Epithelial cell of prostate (primary cell): ENCODE measurements at places on chromosomes 16 and 17.

DNA sequence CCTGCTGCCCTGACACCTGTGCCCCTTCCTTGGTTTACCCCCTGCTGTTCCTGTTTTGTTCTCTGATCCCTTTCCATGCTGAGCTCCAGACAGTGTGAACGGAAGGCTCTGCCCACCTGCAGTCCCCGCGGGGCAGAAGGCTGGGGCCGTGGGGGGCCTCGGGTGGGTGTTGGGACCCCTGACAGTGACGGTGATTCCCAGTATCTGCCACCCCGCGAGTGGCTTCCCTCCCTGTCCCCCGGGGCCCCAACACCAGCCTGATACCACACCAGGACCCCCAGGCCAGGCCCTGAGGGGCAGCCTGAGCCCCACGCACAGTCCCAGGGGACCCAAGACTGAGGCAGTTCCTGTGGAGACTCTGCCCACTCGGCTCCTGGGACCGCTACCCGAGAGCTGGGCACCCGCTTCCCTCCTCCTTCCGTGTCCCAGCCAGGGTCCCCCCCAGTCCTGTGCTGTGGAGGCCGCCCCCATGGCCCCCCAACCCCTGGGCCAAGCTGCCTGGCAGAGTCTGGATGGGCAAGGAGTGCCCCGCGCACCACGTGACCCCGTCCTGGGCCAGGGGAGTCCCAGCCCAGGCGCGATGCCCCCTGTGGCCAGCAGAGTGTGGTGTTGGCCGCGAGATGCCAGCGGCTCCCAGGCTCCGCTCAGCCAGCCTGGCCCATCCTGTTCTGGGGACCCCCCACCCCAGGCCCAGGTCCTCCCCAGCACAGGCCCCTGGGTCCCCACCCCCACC, 10.0 kb upstream of the C1QTNF8 start:
- DNase-seq, result peak; percentile 2

- no peak for DNase-seq
Observed at GRCh38 chr17:27546624-27547300, 84.2 kb upstream of the LGALS9 start.

DNA sequence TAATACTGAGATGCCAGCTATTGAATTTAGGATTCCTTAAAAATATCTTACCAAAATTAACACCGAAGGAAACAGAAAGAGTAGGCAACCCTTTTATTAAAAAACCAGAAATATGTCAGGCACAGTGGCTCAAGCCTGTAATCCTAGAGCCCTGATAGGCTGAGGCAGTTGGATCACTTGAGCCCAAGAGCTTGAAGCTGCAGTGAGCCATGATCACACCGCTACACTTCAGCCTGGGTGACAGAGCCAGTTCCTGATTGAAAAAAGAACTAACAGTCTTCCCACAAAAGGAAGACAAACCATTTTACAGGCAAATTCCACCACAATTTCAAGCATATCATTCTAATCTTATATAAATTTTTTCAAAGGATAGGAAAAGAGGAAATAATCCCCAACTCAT, 15.6 kb downstream of the SLFN12 start:
- DNase-seq, result no peak

DNA sequence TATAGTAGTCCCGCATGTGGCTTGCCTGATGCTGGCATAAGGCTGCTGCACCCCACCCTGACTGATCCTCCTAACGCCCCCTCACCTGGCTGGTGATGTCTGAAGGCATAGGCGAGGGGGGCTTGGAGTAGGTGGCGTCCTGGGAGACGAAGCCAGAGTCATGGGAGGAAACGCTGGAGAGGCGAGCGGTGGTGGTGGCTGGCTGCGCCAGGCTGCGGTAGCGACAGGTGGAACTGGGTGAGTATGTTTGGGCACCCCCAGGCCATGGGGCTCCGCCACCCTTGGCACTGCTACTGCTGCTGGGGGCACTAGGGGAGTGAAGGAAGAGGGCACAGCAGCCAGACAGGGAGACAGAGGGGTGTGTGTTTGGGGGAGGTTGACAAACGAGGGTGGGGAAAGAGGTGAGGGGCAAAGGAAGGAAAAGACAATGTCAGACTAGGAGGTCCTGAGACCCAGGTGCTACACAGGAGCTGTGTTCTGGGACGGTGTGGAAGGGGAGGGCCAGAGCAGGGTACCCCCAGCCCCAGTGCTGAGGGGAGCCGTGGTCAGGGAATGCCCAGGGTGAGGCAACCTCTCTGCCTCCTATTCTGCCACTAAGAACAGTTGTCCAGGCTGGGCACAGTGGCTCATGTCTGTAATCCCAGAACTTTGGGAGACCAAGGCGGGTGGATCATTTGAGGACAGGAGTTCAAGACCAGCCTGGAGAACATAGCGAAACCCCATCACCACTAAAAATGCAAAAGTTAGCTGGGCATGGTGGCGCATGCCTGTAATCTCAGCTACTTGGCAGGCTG, 11.4 kb downstream of the MTSS2 start:
- no peak for DNase-seq

DNA sequence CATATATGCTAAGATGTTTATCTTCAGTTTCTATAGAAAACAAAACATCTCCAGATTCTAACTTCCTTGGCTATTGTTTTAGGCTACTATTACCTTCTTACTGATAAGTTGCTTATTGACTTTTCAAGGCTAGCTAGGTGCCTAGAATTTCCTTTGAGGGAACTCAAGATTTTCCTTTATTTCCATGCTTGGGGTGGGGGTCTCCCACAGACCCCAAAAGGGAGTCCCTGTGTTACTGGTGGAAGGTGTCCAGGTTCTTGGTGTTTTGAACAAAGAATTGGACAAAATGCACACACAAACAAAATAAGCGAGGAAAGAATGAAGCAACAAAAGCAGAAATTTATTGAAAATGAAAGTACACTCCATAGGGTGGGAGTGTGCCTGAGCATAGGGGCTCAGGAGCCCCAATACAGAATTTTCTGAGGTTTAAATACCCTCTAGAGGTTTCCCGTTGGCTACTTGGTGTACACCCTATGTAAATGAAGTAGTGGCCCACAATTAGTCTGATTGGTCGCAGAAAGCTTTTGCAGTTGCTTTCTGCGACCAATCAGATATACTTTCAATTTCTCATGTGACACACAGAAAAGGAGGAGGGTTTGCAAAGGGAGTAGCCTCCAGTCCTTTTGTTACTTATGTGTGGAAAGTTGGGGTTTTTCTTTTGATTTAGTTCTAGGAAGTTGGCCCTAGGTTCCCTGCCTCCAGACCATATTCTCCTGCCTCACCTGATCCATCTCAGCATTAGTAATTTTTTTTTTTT, 67.5 kb downstream of the MARF1 start:
- no peak for DNase-seq

DNA sequence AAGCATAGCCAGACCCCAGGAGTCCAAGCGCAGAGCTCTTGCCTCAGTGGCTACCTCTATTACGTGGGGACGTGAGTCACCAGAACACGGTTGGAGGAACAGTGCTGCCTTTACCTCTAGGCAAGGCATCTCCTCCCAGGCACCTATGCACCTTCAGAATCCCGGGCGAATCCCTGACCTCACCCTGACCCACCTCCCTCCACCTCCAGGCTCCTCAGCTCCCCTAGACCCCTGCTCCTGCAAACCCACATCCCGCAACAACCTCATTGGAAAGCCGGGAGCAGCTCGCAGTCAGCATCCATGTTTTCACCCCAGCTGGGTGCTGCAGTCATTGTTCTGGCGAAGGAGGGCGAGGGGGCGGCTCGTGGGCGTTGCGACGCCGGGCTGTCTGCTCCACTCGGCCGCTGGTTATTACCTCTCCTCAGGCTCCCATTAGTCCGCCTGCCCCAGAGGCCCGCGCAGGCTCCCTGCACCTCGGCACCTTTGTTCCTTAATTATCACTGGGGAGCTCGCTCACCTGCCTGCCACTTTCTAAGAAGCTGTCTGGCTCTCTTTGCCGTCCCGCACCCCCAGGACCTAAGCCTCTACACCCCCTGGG, 24.6 kb upstream of the DLX4 start:
- DNase-seq, result no peak

DNA sequence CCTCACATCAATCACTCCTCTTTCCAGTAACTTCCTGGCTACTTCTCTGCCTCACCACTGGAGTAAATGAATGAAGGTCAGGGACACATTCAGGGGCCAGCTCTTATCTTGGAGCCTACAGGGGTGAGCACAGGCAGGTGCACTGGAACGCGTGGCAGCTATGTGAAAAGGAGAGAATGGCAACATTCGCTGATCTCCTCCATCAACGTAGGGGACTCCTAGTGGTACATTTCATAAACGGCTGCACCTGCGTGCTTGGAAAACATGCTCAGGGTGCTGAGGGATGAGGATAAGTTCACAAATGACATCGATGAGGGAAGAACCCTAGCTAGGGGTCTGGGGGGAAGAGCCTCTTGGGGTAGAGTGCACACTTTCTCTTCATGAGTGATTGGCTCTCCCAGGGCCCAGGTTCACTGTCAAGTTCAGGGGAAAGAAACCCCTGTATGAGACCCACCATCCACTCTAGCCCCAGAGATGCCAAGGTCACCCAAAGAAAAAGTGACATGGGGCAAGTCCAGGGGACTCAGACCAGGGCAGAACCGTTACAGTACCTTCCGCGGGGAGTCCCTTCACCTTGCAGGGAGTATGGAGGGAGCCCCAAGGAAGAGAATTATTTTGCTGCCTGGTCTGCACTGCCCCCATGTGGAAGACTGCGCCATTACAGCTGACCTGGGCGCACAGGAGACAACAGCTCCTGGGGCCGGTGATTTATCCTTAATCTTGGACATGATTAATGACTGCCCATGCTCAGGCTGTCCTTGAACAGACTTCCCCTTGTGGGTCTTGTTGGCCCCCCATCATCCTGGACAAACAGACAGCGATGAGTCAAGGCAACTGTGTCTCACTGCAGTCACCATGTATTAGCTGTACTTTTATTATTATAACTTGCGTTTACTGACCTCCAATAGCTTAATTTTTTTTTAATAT, 30.1 kb downstream of the VAC14 start:
- no peak for DNase-seq

DNA sequence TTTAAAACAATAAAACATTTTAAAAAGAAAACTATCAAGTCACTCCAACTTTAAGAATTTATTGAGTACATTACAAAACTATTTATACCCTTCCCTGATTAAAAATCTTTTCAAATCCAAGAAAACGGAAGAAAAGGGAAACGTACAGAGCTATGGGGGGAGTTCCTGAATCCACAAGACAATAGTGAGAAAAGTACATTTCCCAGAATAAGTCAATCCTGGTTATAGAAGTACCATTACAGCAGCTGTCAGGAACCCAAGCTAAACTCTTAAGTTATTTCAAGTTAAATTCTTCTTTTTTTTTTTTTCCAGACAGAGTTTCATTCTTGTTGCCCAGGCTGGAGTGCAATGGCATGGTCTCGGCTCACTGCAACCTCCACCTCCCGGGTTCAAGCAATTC, 45.7 kb downstream of the SPOP start:
- DNase-seq, result no peak

- DNase-seq, result no peak
Observed at GRCh38 chr17:2335726-2336214, 487 bp downstream of the TSR1 start.

GRCh38 chr16:1030473-1030901, 42.1 kb upstream of the SSTR5 start:
- no peak for DNase-seq

GRCh38 chr16:5412731-5413130, 315.1 kb upstream of the EEF2KMT start:
- no peak for DNase-seq

- no peak for DNase-seq
Observed at GRCh38 chr16:2981177-2981898, 1.1 kb upstream of the PKMYT1 start.

- DNase-seq, result no peak
Observed at GRCh38 chr16:49000594-49000993, 281.0 kb downstream of the CBLN1 start.

GRCh38 chr16:55640701-55641327, 15.0 kb upstream of the SLC6A2 start:
- no peak for DNase-seq

- DNase-seq, result no peak
Observed at GRCh38 chr17:39231091-39231561, 5.4 kb upstream of the STAC2 start.

DNA sequence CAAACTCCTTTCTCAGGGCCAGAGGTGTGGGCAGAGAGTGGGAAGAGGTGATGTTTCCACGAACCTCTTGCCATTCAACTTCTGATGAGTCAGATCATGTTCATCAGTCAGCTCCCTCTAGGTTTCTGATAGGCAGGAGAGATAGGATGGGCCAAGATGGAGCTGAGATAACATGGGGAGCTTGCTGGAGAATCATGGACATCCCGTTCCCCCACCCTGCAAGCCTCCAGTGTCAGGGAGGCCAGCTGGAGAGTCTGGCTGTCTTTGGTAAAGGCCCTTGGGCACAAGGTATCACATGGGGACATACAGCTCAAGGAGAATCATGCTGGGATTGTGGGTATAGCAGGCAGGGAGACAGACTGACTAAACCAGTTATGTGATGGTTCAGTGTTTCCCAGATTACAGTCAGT, 136.0 kb upstream of the IRX3 start:
- no peak for DNase-seq

- no peak for DNase-seq
Observed at GRCh38 chr17:76491271-76492122, 9.7 kb downstream of the RHBDF2 start.

- DNase-seq, result no peak
Observed at GRCh38 chr17:83176623-83177583, 97.5 kb downstream of the METRNL start.

- no peak for DNase-seq
Observed at GRCh38 chr17:13400491-13400890, 201.2 kb downstream of the HS3ST3A1 start.

GRCh38 chr17:16013943-16014407, 14.4 kb downstream of the TTC19 start:
- DNase-seq, result no peak

DNA sequence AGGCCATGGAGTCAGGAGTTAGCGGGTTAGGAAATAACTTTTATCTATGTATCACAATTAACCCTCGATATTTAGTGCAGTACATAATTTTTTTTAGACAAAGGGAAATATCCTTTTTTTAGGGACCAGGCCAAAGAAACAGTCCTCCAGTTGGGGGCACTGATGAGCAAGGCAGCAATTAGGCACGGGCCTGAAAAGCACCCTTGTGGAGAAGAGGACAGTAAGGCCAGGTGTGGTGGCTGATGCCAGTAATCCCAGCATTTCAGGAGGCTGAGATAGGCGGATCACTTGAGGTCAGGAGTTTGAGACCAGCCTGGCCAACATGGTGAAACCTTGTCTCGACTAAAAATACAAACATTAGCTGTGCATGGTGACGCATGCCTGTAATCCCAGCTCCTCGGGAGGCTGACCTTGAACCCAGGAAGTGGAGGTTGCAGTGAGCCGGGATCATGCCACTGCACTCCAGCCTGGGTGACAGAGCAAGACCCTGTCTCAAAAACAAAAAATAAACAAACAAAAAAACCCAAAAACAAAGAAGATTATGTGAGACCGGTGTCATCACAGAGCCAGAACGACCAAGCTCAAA, 158.3 kb upstream of the NOL11 start:
- no peak for DNase-seq
